Stimulated activated CD4-positive, alpha-beta T cell treated with anti-CD3 and anti-CD28 coated beads, Interleukin-1b, Interleukin-23, amount 100 ng/mL, for 1 hour (primary cell): ENCODE measurements at places on chromosomes 16 and 17.

GRCh38 chr17:28612936-28613872, 781 bp downstream of the RSKR start:
- no peak for DNase-seq

- no peak for DNase-seq
These were observed 54.9 kb upstream of the TOB1 start for GRCh38 chr17:50920891-50921586.

DNA sequence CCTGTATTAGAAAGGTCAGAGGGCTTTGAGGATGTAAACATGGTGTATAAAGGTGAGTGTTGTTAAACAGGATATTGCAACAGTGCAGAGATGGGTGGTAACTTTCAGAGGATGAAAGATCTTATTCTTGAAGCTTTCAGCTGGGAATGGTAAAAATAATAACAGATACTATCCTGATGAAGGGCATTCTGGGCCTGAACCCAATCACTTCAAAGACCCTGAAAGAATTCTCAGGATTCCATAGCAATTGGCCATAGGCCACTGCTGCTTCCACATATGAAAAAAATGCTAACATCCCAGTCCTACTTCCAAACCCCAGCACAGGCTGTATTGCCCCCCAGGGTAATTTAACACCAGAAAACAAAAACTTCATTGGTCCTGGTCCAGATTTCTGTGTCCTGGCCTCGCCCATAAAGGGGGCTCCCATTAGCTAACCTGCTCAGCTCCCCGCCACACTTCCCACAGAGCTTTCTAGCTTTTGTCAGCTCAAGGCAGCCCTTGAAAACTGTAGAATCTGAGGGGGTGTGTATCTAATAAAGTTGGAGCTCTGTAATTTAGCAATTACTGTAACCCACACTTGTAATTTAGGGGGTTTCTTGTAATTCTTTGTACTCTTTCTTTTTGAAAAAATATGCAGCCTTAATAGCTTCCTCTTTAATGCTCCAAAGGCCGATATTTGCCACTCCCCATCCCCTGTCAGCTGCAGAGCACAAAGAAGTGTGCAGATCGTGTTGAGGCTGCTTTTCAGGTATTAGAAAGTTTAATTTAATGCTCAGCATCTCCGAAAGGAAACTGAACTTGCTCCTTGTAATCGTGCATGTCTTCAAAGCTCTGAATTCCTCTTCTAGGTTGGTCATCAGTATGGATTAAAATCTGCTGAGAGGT, 371.5 kb downstream of the SEC14L1 start:
- no peak for DNase-seq

DNA sequence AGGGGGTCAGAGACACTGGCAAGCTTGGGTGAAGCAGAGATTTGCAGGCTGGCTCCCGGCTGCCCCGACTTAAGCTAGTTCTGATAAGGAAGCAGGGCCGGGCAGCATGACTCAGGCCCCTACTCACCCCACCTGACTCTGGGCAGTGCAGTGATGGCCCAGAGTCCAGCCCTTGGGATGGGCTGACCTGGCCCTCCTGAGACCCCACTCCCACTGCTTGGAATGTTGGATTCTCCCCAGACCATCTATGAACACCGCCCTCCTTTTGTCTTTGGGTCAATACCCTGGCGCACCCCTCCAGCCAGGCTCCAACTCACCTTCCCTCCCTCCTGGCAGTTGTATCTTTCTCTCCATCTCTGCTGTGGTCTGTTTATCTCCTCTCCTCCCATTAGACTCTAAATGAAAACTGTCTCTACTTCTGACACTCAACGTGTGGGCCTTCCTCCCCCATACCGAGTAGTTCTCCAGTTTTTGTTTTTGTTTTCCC, 21.0 kb downstream of the LGALS3BP start:
- DNase-seq: no peak

- no peak for DNase-seq
These were observed 20.5 kb downstream of the MYO15A start for GRCh38 chr17:18129041-18129502.

- DNase-seq: no peak
These were observed 610 bp downstream of the C16orf74 start for GRCh38 chr16:85750146-85750826.

DNA sequence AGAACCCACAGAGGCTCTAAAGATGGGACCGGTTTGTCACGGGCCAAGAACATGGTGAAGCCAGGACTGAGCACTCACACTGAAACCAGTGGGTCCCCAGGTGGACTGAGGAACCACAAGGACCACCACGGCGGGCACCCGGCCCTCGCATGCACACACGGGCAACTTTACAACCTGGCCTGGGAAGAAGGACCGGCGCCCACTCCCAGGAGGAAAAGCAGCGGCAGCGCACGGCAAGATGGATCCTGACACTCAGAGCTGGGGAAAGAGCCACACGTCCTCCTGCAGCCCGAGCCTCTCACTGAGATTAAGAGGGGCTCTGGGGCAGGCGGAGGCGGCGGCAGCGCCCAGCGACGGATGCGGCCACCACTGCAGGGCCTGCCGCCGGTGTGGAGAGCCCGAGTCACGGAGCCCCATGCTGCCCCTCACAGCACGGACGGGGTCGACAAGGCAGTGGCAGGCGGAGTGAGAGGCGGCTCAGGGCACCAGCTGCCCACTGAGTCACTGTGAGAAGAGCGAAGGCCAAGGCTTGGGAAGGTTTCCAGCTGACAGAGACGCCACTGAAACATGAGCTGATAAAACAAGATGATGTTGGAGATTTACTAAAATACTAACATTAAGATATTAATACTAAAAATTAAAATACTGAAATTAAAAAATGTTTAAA, 118.3 kb downstream of the ANKRD11 start:
- no peak for DNase-seq

GRCh38 chr16:50318796-50319578, 49.8 kb downstream of the BRD7 start:
- DNase-seq: no peak
